ENCODE measurements at places on chromosomes 2 and 18. TPM values are rescaled to one million over a fixed set of nuclear protein-coding genes. Genes with fewer than 3 reads are reported as not detected.

- peak; percentile 82 for DNase-seq
Observed at GRCh38 chr18:6355789-6356589, 58.7 kb downstream of the L3MBTL4 start.

DNA sequence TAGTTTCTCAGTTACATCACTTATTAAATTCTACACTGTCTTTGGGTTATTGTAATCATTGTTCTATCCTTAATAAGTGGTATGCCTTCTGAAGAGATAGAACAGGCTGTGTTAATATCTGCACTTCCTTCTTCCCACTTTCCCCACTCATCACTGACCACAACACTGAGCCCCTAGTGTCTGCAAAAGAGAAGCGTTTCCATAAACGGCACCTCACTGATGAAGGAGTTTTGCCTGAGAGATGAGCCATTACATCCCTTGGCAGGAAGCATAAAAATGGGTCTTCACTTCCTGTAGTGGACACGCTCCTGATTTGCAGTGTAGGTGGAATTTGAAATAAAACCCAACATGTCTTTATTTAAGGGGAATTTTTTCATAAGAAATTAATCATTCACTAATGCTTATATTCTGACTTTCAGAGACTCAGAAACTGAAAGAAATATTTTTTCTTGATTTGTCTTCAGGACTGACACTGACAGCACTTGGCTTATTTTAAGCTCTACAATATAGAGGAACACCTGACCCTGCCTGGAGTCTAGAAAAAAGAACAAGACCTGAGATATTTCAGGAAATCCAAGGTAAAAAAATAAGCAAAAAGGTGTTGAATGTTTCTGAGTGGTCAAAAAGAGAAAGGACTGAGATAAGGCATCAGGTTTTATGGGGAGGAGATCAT is 275.3 kb downstream of the RAD51AP2 start:
- DNase-seq: no peak

- DNase-seq: no peak
Observed at GRCh38 chr2:205948496-205948837, 137.5 kb downstream of the INO80D start.

DNA sequence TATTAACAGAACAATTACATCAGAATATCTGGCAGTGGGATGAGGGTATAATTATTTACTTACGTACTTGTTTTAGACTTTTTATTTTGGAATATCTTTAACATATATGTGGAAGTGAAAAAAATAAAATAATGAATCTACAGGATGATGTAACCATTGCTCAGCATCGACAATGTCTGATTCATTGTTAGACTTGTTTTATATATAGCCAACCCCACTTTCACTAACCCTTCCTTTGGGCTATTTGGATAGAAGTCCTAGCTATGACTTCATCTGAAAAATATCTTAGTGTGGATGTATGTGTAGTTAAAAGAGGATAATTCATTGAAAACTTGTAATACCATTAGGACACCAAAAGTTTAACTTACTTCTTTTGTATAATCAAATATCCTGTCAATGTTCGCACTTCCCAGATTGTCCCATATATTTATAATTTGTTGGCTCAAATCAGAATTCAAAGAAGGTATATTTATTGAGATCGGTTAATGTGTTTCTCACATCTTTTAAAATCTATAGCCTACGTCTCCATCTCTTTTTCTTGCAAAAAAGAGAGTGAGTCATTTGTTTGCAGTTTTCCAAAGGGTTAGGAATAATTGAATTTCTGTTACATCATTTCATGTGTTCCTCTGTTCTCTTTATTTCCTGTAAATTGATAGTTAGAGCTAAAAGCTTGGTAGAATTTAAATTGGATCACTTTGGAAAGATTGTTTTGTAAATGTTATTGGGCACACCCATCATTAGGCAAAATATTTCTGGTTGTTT is 506.1 kb upstream of the FAM98A start:
- DNase-seq: peak; percentile 69

GRCh38 chr2:64263315-64263714 is 119.1 kb upstream of the PELI1 start:
- DNase-seq: peak; percentile 71

- DNase-seq: peak; percentile 71
Observed at GRCh38 chr2:28649481-28650265, 102.0 kb upstream of the PPP1CB start.

- no peak for DNase-seq
Observed at GRCh38 chr2:36146765-36147164, 208.8 kb upstream of the CRIM1 start.

GRCh38 chr18:26656431-26656943 is 108.1 kb upstream of the KCTD1 start:
- no peak for DNase-seq

DNA sequence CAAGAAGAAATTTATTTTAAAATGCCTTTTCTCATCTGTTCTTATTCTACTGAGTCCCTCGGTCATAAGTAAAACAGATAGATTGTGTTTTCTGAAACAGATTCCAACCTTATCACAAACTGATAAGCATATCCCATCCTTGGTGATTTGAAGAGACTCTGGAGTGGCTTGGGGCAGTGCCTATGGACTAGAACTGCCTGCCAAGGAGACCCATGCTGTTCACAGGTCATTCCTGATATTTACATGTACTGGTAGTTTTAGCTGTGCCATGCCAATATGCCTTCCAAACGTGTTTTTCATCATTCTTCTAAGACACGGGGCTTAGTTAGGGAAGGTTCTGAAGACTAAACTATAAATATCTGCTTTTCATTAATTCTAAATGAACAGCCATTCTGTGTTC is 11.4 kb upstream of the COL6A3 start:
- DNase-seq: no peak

DNA sequence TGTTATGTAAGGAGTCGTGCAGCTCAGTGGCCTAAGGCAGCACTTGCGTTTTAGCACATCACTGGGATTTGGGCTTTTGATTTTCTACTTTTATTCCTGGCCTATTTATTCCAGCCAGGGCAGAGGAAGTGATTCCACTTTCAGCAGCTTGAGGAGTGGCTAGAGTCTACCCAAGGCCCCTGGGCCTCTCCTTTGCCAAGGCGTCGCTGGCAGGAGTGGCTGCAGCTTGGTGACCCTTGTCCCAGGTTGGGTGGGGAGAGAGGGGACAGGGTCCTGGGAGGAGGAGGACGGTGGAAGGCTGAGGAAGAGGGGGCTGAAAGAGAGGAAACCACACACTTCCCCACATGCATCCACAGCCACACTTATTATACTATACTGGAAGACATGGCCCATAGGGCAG is 94.1 kb upstream of the SMAD7 start:
- no peak for DNase-seq

DNA sequence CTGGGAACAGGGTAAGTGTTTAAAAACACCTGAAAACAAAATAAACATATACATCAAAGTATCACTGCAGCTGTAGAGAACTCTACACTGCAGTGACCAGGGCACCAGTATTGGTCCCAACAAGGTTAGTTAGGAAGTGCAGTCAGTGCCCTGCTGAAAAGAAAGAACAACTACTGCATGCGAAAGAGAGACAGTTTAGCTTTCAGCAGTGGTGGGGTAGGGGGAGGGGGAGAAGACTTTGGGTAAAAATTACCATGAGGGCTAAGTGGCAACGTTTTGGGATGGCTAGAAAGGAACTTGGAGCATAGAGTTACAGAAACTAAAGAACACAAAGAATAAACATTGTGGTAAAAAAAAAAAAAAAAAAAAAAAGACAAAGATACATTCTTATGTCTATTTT is 112.1 kb downstream of the UPP2 start:
- DNase-seq: no peak

DNA sequence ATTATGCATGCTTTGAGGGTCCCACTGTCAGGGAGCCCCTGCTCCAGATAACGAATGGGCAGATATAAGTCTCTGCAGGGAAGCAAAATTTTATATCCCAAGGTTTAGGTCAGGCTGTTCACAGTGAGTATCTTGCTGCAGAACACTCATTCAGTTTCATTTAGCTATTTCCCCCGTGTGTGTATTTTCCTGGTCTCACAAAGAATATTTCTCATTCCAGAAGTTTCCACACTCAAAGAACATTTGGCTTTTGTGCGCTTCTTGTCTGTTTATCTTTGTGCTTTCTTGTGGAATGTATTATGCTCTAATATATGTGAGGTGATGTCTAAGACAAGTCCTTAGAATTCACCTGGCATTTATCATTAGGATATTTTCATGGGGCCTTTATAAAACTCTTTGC is 140.4 kb upstream of the MMADHC start:
- DNase-seq: no peak

DNA sequence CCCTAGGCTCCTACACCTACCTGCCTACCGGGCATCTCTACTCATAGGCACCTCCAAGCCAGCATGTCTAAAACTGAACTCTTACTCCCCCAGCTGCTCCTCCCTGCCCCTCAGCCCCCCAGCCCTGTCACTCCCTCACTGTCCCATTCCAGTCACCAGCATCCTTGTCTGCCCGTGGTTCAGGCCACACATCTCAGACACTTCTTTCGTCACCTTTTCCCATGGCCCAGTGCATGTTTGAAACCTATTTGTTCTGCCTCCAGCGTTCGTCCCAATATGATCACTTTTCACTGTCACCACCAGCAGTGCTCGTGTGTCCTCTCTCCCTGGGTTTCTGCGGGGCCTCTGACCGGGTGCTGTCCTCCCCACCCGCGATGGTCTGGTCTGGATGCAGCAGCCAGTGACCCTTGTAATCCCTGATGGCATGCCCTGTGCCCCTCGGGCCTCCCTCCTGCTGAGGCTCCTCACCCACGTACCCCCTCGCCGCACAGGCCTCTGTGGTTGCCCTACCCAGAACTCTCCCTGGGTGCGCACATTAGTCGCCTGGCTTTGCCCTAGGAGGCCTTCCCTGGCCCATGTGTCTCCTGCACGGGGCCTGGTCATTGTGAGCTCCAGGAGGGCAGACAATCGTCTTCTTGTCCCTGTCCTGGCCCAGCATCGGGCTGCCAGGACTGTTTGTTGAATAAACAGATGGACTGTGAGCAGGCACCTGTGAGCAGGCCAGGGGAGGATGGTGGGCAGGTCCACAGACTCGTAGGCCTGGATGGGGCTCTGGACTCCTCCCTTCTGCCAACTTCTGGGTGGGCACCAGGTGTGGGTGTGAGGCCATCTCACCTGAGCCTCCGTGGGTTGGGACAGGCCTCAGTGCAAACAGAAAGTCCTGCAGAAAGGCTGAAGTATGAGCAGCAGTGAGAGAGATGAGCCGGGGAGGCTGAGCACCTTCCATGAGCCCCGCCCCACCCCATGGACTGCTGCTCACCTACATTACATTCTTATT is 15.5 kb downstream of the LDLRAD4 start:
- no peak for DNase-seq

DNA sequence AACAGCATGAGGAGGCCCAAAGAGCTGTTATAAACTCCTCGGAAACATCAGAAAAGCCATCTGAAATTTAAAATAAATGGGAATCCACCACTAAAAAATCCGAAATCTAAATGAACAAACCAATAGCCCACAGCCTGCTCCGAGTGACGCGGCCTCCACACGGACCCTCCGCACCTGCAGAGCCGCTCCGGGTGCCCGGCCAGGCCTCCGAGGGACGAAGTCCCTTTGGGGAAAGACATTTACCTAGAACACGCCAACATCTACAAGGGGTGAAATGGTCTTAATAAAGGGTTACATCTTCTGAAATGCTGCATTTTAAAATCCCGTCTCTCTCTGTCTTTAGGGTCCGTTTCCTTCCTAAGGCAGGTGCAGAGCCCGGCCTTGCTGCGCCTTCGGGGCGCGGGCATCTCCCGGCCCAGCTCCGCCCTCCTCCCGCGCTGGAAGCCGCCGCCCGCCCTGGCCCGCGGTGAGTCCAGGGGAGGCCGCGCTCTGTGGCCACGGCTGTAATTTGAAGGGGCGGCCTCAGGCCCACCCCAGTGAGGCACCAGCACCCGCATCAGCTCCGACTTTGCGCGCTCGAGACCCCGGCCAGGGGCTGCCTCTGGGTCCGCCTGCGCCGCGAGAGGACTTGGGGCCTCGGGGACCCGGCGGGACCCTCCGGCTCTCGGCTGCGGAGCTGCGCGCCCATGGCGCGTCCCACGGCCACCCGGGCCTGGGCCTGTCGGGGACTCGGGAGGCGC is 42.3 kb upstream of the CTDP1 start:
- no peak for DNase-seq

DNA sequence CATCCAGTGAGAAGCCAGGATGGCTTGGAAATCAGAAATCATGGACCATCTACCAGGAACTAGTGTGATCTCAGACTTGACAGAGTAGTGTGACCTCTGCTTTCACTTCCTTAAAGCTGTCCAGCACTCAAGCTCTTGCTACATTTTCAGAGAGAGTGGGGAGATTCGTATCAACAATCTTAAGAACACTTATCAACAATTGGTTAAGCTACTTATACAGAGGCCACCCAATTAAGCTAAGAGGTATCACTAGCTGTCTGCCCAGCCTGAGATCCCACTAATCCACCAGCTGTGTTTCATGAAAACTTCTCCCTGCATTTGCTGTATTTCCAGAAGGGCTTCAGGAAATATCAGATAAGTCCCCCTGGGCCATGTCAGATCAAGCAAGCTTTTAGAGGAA is 4.2 kb downstream of the RPRM start:
- no peak for DNase-seq

GRCh38 chr2:189685540-189686229 is 11.2 kb downstream of the ANKAR start:
- peak; percentile 55 for DNase-seq

- peak; percentile 77 for DNase-seq
Observed at GRCh38 chr2:58762176-58762781, 521.2 kb upstream of the FANCL start.

The NT5C1B gene
- 0.21 TPM for total RNA-seq

The MC4R gene
- not detected for total RNA-seq

All from Daoy (cell line).